ENCODE measurements at places on chromosomes 7 and 10.
A peak's percentile ranks its signal among the peaks of the same experiment; 100 is the strongest.

DNA sequence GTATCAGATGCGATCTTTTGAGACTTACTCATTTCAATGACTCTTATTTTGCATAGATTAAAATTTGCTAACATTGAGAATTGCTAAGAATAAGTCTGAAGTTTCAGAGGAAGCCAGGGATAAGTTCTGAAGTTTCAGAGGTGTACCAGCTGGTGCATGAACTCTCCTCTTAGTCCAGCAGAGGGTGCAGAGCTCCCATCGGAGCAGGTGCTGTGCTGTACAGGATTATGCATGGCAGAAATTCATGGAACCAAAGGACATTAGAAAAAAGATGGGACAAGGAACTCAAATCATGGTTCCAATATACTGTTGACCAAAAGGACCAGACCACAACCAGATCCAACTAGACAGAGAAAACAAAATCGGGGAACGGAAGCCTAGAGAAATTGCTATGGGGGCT is 41.9 kb downstream of the MGAM2 start:
- DNase-seq = no peak

GRCh38 chr7:33788531-33788930 is 116.8 kb upstream of the BMPER start:
- no peak for DNase-seq

DNA sequence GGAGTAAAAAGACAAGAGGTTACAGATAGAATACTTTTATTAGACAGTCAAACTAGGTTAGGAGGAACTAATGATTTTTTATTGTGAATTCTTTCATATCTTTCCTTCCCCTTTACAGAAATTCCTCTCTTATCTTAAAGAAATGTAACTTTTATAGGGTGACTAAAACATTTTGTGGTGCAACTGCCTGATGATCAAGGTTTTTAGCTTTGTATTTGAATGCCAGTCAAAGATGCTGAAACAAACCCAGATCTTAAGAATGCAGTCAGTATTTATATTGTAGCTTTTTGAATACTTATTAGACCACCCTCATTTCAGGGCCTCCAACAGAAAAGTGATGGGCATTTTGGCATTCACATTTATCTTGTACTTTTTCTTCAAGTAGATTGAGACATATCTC is 27.4 kb downstream of the TAX1BP1 start:
- DNase-seq = no peak

- peak; percentile 35 for DNase-seq
Observed at GRCh38 chr7:28272461-28272877, 91.9 kb upstream of the JAZF1 start.

DNA sequence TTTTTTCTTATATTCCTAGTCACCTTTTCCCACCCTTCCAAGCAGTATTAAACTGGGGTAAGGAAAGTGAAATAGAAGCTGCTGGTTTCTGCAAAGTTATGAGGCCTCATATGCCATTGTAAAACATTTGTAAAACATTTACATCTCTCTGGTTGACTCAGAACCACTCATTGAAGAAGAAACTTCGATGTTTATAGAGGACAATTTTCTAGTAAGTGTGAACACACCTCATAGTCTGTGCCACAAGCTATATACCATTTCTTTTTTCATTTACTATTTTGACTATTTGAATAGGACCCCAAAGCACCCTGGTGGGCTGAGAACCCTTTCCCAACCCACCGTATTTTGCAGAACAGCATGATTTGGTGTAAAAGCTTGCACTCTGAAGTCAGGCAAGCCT is 12.9 kb upstream of the ITGB1 start:
- no peak for DNase-seq

DNA sequence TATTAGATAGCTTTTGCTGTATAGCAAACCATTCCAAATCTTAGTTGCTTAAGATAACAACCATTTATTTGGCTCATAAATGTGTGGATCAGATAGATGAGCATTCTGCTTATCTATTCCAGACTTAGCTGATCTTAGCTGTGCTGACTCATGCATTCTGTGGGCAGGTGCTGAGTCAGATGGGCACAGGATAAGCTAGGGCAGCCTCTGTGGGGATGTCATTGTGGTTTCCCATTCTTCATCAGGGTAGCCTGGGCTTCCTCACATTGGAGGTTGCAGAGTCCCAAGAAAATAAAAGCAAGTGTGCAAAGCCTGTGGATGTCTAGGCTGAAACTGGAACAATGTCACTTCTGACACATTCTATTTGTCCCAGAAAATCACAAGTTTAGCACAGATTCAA is 917.0 kb downstream of the TYW1 start:
- no peak for DNase-seq

DNA sequence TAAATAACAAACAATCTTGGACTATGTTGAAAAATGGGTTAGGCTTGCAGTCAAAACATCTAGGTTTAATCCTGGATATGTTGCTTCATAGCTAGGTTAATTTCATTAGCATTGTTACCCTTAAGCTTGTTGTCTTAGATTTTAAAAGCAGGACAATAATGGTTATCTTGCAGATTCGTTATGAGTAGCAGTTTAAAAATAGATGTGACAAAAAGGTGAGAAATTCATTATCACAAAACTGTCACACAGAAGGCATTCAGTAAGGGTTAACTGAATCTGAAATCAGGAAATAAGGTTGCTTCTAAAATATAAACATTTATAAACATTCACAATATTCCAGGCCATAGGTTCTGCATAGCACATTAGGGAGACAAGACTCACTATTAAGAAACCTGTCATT is 429.2 kb upstream of the ETV1 start:
- no peak for DNase-seq

- DNase-seq = no peak
Observed at GRCh38 chr10:12019283-12019971, 23.2 kb downstream of the UPF2 start.

- DNase-seq = no peak
Observed at GRCh38 chr7:155310425-155311114, 12.9 kb downstream of the INSIG1 start.

DNA sequence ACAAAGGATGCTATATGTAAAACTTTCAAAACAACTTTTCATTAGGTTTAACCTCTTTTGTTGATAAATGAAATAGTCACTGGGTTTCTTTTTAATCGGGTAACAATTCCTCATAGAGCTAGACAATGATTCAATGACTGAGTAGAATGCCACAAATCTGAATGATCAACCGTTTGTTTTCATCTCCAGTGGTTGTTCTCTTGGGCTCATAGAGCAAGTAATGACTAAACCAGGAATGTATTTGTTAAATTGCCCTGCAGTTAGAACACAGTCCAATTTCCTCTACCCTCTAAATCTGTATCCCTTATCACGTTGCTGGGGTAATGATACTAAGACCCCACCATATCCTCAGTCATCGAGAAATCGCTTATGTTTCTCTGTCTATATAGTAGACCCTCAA is 40.0 kb downstream of the CNNM1 start:
- DNase-seq = no peak

GRCh38 chr10:77619964-77620703 is 17.5 kb downstream of the KCNMA1 start:
- DNase-seq = no peak

DNA sequence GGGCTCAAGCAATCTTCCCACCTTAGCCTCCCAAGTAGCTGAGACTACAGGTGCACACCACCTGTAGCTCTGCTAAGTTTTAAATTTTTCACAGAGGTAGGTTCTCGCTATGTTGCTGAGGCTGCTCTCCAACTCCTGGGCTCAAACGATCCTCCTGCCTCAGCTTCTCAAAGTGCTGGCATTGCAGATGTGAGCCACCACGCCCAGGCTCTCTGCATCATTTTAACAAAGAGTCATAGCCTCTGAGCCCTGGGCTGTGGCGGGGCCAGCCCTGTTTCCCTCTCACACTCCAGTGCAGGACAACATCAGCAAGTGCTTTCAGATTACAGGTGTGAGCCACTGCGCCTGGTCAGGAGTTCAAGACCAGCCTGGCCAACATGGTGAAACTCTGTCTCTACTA is 102.5 kb downstream of the COL26A1 start:
- DNase-seq = no peak

DNA sequence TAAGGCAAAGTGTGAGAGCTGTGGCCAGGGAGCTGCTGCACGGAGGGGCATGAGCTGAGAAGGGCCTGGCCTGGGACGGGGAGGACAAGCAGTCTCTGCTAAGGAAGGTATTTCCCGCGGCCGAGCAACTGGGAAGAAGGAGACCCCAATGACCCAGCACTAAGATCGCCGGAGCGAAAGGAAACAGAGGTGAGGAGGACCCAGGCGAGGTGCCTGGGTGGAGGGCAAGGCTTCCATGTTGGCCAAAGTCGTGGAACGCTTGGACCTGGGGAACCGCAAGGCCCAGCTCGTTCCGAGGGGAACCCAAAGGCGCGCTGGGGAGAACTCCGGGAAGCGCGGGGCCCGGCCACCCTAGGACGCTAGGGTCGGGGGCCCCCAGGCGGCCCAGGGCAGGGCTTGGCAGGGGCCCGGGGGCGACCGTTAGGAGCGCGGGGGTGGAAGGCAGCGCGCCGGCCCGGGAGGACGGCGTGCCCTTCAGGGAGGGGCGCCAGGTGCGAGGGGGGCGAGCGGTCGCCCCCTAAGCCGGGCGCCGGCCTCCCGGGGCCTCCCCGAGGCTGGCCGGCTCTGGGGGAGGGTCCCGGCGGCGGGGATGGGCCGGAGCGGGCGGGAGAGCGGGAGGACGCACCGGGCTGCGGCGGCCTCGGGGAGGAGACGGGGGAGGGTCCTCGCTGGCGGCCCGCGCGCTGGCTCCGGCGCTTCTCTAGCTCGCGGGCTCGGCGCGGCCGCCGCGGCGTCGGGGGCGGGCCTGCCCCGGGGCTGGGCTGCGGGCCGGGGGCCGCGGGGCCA is 545 bp downstream of the GIGYF1 start:
- no peak for DNase-seq

- no peak for DNase-seq
Observed at GRCh38 chr10:19832699-19833098, 16.5 kb downstream of the PLXDC2 start.

DNA sequence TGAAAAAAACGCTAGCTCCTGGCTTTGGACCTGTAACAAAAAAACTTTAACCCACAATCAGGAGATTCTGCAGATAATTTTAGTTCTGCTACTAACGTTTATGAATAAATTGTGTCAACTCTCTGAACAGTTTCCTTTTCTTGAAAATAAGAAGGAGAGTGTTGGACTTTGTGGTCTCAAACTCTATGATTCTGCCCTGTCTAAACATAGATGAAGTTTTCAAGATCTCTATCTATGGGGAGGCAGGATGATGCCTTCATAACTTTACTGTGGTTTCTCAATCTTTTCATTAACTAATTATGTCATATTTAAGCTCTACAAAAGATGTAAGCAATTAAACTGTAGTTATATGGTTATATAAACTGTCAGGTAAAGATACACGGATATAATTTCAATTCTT is 162.0 kb downstream of the REEP3 start:
- no peak for DNase-seq

GRCh38 chr10:70780370-70780760 is 4.8 kb downstream of the TBATA start:
- no peak for DNase-seq

- no peak for DNase-seq
Observed at GRCh38 chr10:1384026-1384425, 327.8 kb downstream of the WDR37 start.

GRCh38 chr7:75967487-75967997 is 26.9 kb downstream of the TMEM120A start:
- no peak for DNase-seq

DNA sequence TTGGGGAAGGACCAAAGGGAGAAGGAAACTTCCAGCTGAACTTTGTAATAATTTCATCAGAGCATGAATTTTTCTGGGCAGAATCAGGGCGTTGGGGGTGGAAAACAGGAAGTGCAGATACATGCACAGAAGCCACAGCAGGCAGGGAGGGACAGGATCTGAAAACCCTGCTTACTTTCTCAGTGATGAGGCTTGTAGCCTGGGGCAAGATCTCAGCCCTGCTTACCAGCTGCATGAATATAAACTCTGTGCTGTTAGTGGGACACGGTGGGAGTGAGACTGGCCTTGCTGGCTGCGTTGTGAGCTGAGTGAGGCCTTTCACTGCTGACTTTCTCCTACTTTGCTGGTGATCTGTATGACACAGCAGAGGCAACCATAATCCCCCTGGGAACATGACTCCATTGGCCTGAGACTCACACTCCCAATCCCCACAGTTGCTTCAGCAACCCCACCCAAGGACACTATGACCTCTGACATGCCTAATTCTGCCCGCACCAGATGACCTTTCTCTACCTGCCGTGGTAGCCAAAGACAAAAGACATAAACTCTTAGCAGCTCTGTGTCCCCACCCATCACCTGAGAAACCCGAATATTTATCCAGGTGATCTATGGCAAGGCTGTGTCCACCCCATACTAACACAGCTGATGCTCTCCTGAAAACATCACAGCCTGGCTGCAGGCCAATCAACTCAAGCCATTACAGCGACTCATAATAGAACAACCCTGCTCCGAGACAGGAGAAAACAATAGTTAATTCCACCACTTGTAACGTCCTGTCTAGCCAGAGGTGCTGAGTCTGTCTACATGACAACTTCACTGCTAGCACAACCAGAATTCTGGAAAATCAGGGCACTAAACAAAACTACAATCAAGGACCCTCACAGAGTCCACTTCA is 190.7 kb upstream of the CHRM2 start:
- no peak for DNase-seq

GRCh38 chr7:8423057-8423456 is 10.4 kb upstream of the NXPH1 start:
- no peak for DNase-seq

DNA sequence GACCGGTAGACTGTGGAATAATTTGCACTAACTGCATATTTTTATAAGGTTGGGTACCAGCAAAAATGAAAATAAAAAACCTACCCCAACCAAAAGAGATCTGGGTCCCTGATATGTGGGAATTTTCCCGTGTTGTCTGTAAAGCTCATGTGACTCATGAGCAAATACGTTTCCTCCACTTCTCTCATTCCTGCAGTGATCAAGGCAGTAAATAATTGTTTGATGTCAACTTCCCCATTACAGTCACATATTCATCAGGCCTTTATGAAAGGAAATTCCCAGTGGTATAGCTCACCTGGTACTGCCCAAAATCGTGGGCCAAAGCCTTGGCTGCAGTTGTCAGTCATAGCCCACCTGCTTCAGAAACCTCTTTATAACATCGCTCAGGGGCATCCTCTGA is 166.0 kb upstream of the ANK3 start:
- DNase-seq = no peak

DNA sequence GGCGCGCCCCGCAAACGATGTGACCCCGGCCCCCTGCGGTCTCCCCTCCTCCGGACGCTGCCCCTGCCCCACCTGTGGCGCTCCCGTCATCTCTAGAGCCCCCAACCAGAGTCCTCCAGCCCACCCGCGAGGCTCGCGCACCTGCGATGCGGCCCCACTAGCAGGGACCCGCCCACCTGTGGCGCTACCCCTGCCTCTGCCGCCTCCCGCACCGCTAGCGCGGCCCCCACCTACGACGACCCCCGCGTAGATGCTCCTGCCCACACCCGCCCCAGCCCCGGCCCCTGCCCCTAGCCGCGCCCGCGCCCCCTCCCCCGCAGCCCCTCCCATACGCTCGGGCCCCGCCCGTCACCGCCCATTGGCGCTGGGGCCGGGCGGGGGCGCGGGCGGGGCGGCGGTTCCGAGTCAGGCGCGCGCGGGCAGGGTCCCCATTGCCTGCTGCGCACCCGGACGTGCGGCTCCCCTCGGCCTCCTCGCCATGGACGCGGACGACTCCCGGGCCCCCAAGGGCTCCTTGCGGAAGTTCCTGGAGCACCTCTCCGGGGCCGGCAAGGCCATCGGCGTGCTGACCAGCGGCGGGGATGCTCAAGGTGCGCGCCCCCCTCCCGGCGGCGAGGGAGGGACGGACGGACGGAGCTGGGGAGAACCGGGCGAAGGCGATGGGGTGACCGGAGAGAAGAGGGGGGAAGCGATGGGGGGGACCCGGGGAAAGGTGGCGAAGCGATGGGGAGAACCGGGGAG is at the start of gene PFKP:
Gene PFKP (plus strand): TSS at position 431 of the 741 bp plus-strand sequence. CDS start 48 bp downstream, at position 479.
- DNase-seq = peak; percentile 52

GRCh38 chr10:124683814-124684213 is 60.4 kb downstream of the FAM53B start:
- DNase-seq = no peak

GRCh38 chr10:127527891-127528290 is 21.2 kb upstream of the NPS start:
- DNase-seq = no peak
